ENCODE measurements at places on chromosomes 7 and 10.

GRCh38 chr7:148727501-148728278 is 29.0 kb downstream of the CUL1 start:
- DNase-seq: no peak

DNA sequence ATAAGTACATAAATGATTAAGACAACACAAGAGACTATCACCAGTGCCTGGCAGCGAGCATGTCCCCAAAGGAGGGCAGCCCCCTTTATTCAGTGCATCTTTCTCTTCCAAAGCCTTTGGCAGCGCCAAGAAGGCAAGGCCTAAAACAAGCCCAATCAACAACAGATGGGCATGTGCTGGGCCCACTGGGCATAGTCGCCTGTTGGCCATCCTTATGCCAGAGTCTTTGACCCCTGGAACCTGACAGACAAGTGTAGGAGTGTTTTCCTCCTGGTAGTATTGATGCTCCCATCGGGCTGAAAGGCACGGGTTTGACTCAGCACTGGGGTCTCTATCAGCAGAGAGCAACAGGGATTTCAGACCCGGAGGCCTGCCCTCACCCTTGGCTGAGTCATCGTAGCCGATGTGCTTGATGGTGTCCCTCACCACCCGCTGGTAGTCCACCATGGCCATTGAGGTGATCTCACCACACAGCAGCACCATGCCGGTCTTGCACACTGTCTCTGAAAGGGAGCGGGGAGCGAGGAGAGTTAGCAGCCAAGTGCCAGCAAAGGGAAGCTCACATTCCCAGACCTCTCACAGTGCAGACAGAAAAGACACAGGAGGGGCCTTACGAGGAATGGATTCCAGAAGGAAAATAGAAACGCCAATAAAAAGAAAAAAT is 5.8 kb downstream of the MAT1A start:
- no peak for DNase-seq

DNA sequence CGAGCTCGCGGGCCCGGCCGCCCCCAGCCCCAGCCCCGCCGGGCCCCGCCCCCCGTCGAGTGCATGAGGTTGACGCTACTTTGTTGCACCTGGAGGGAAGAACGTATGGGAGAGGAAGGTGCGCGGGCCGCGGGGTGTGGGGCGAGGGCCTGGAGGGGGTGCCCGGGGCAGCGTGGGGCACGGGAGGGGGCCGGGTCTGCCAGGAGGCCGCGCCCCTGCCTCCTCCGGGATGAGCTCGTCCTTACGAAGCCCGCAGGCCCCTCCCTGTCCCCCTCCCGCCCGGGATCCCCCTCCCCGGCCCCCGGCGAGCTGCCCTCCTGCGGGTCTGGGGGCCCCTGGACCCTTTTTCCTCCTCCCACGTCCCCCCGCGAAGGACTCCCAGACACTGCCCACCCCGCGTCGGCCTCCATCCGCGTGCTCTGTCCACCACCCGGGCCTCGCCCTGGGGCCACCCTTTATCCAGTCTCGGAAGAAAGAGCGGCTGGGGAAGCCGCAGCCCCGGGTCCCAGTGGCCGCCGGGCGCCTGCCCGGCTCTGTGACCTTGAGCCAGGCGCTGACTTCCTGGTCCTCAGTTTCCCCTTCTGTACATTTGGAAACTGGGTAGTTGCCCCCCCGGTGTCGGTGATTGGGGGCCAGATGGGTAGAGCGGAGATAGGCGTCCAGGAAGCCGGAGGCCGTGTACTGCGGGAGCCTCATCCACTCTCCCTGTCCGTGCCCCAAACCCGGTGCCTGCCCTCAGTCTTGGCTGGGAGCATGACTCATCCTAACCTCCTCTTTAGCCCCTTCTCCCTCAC is 521 bp downstream of the LIMK1 start:
- no peak for DNase-seq

DNA sequence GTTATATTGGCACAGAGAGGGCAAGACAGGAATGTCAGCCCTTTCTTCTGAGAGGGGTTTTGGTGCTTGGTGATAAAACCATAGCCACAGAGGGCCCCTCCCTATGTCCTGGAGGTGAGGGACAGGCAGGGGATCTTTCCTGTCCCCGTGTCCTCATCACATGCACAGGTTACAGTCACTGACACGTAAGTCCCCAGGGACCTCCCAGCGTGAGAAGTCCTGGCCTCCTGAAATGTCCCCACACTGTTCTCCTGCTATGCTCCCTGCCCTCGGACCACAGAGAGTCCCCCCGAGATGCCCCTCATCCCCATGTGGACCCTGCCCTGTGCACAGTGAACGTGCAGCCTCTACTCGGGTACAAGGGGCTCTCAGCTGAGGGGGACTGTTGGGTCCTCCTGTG is 260.4 kb downstream of the ZMYND11 start:
- no peak for DNase-seq

- DNase-seq: no peak
Measured at GRCh38 chr10:52172581-52172980, 141.5 kb upstream of the DKK1 start.

DNA sequence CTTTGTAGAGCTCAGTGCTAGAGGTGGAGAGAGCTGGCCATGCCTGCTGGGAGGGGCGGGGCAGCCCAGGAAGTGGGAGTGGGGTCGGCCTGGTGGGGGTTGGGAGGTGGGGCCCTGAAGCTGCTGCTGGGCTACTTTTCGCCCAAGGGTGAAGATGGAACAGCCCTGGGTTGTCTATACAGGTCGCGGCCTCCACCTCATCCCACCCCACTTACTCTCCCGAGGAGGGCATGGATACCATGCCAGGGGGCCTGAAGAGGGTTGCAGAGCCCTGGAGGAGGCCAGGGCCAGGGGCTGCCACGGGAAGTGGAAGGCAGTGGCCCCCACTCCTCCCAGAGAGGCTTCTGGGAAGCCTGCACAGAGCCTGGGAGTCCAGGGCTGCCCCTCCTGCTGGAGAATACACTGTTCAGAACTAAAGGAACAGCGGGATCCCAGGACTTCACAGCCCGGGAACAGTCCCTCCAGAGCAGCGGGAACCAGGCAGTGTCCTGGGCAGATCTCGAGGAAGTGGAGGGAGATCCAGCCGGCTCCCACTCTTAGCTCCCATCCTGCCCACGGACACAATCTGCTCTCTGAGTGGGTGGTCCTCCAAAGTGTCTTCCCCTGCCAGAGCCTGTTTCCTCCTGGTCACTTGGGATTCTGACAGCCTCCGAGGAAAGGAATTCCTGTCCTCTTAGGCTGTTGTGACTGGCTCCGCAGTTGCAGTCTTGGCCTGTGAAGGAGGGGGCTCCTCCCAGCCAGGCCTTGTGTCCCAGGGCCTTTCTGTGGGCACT is 23.5 kb downstream of the MAT1A start:
- no peak for DNase-seq

DNA sequence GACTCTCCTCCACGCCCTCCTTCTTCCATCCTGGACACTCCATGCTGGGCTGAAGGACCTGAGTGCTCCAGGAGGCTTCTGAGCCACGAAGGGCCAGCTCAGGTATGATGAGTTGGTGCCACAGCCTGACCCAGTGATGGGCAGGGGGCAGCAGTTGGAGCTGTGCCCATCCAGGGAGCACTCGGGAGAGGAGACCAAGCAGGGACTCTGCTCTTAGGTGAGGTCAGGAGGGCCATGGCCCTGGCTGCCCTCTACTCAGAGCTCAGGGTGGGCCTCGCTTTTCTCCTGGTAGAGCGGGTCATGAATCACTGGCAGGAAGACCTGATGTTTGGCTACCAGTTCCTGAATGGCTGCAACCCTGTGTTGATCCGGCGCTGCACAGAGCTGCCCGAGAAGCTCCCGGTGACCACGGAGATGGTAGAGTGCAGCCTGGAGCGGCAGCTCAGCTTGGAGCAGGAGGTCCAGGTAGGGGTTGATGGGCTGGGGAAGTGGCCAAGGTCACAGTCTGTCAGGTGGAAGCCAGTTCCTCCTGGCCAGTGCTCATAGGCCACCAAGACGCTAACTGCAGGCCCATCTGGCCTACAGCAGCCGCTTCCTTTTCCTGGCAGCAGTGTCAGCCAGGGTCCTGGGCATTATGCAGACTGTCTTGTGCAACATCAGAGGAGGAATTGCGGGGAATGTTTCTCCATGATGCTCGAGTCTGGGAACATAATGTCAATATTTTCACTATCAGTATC is 50.8 kb downstream of the ALOX5 start:
- no peak for DNase-seq

DNA sequence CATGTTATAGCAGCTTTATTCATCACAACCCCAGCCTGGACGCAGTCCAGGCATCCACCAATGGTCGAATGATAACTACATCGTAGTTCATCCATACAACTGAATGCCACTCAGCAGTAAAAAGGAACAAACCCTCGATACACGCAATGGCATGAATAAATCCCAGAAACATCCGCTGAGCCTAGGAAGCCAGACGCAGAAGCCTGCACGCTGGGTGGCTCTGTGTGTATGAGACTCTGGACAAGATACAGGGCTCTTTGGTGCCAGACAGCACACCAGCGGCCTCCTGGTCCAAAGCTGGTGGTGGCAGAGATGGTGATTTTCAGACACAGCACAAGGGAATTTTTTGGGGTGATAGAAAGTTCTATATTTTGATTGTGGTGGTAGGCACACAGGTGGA is 10.0 kb upstream of the CRYGN start:
- no peak for DNase-seq

DNA sequence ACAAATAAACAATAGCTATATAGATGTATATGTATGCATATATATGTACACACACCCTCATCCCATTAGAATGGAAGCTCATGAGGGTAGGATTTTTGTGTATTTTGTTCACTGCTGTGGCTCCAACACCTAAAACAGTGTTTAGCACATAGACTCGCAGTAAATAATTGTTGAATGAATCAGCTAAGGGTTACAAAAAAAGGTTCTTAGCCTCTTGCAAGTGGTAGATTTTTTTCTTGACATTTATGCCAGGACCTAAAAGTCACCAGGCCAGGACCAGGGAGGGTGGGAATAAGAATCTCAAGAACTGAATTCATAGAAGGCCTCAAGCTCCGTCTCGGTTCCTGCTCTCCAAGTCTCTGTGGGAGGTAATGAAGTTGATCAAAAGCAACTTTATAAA is 82.5 kb upstream of the CAPZA2 start:
- no peak for DNase-seq

DNA sequence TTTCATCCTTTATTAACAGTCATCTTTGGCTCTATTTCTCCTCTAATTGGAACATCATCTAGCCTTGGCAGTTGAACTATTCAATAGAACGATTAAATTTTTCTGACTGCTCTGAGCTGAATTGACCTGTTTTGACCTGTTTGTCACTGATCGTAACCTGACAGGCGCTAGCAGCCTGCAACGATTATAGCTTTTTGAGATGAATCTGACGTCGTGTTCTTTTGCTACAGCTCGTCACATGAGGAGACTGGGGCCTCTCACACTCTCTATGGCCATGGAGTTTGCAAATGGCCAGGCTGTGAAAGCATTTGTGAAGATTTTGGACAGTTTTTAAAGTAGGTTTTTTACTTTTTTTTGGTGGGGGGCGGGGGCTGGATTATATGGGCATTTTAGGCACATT is 229.8 kb downstream of the FOXP2 start:
- no peak for DNase-seq

- no peak for DNase-seq
Measured at GRCh38 chr10:72073708-72074573, 14.4 kb downstream of the SPOCK2 start.

DNA sequence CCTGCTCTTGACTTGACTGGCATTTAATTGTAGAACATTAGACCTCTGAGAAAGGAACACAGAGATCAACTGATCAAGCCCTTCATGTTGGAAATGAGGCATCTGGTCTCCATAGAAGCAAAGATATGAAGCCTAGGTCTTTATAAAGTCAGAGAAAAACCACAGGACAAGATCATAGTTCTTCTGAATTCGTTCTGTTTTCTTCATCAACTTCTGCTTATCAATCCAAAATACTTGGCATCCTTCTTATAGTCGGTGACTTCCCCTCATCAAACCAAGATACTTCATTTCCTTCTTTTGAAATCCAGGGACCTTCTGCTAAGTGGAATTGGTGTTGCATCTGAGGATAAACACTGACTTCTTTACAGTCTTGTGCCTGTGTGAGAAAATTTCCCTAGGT is 77.1 kb upstream of the PRKCQ start:
- no peak for DNase-seq

DNA sequence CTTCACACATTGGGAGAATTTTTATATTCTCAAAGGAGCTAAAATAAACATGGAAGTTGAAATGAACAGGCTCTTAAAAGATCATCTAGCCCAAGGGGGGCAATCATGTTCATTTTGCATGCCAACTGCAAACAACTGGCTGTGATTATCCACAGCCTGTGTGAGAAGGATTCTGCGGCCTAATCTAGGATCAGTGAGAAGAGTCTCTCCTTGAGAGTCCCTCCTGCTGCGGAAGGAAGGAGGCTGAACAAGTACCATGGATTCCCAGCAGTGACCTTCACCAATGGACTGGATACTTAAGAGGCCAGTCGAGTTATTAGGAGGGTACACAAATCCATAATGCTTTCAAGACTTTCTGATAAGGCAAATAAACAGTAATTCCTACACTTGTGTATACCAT is 76.7 kb downstream of the IGF2BP3 start:
- no peak for DNase-seq

DNA sequence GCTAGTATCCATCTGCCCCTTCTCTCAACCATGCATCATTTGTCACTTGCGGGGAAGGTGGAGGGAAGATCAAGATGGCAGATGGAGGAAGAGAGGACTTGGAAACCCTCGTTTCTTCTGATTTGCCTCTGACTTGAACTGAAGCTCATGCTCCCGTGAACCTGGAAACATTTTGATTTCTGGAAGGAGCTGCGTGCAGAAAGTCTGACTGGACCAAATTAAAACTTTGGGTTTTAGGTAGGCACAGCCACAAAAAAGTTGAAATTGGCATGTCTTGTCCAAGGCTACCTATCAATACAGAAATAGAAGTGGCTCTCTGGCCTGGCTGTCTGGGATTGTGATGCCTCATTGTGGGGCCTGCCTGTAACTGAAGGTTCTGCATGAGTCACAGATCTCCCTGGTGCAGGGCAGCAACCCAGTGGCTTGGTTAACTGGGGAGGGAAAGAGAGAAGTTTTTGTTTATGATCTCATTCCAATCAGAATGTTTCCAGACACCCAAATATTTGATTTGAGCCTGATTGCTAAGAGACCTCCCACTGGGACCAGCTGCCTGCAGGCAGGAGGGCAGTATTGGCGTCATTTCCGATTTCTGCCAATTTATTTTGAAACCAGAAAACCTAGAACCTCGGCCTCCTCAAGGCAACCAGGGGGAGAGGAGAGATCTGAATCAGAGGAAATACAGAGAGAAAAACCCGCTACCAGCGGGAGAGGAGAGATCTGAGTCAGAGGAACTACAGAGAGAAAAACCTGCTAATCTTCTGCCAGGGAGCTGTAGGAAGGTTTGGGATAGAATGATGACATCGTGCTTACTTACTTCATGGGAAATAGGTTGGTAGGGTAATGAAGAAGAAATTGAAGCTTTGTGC is 363.6 kb downstream of the ANKRD30A start:
- DNase-seq: no peak

DNA sequence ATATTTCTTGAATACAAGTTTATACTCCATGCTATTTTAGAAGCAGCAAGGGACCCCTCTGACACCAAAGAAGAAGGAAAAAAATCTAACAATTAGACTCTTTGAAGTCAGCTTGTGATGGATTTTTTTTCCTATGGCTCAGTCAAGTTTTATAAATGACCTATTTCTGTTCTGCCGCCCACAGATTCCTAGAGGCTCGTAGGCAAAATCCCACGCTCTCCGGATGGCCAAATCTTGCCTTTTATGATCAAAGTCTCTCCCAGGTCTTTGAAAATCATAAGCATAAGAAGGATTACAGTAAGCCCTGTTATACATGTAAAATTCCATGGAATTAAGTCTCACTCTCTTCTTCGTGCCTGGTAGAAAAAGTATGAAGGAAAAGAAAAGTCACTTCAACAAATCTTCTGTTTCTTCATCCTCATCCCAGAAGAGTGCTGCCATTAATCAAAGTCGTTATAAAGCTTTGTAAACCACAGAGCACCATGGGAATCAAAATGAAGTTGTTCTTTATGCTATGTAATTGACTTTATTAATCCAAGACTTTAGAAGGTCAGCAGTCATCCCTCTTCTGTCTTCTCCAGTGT is 33.1 kb downstream of the ASB13 start:
- no peak for DNase-seq
